ENCODE measurements at places on chromosomes 11 and 22. TPM values are rescaled to one million over a fixed set of nuclear protein-coding genes. Genes with fewer than 3 reads are reported as not detected.

DNA sequence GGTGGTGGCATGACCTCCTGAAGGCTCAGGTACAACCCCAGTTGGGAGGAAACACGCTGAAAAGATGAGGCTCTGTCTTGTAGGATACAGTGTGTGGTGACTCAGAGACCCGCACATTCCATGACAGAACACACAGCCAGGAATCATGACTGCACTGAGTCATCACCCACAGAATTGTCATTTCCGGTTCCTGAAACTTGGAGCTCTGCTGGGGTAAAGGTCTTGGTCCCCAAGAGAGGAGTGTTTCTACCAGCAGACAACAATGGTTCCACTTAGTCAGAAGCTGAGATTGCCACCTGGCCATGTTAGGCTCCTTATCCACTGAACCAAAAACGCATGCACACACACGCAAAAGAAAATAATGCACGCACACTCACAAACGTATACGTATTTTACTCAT, 31.5 kb upstream of the CYB5R3 start:
- no peak for DNase-seq

GRCh38 chr11:21321530-21321929, 652.1 kb downstream of the NELL1 start:
- no peak for DNase-seq

DNA sequence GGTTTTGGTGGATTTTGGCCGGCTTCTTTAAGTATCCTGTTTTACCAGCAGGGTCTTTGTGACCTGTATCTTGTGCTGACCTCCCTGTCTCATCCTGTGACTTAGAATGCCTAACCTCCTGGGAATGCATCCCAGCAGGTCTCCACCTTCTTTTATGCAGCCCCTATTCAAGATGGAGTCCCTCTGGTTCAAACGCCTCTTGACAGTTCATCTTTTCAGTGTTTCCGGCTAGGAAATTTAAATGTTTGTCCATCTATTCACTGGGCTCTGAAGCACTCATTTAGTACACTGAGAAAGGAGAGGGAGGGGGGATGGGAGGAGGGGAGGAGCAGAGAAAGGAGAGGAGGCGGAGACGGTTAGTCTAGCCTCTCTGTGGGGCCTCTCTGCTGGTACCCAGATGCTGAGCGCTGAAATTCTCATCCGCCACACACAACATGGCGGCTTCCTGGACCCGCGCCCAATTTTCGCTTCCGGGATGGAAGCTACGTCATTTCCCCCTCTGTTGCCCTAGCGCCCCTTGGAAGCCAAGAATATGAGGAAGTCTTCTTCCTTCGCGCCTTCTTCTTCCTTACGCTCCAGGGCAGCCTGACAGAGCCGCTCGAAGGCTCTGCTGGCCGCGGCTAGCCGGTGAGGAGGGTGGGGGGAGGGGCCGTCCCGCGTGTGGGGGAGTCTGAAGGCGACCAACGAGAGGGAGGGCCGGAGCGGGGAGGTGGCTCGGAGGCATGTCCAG, 69.0 kb upstream of the SYT13 start:
- DNase-seq, result peak; percentile 85

DNA sequence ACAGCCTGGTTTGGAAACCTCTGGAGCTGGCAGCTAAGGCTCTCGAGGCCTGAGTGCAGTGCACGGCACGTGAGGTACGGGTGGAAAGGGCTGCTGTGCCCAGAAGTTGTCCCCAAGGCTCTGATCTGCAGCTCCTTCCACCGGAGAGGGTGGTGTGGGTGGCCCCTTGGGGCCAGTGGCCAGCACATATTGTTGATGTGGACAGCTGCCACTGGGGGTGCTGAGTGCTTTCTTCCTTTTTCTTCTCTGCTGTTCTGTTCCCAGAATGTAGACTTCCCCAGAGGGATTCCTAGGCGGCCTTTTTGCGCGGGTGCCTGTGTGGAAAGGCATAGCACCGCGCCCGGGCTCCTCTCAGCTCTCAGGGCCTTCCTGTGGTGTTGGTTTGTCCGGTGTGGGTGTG, 1476.5 kb downstream of the TBC1D22A start:
- DNase-seq, result no peak

- no peak for DNase-seq
Measured at GRCh38 chr11:64925536-64926436, 1.3 kb downstream of the PPP2R5B start.

- peak; percentile 42 for DNase-seq
Measured at GRCh38 chr22:28911777-28912669, 28.7 kb downstream of the ZNRF3 start.

- no peak for DNase-seq
Measured at GRCh38 chr11:5605849-5606248, 9.4 kb downstream of the TRIM6 start.

- no peak for DNase-seq
Measured at GRCh38 chr22:48926136-48926535, 901.5 kb downstream of the BRD1 start.

DNA sequence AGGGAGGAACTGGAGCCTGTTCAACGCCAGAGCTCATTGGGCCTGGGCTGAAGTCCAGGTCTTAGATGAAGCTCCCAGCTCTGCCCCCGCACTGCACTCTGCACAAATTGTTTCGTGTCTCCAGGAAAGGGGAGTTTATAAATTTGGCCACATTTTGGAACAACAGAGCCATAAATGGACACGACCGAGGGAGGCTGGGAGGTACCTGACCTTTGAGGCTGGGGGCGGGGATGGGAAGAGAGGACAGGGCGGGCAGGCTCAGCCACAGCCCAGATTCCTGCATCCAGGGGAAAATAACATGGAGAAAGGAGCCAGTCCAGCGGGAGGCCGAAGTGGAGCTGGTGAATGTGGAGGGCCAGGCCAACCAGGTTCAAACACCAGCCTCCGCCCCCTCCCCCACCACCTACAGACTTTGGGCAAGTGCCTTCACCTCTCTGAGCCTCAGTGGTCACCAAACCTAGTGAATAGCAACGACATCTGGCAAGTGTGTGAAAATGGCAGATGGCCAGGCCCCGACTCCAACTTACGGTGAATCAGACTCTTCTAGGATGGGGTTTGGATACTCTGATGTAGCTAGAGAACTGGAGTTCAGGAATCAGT, 36.8 kb upstream of the SMTN start:
- DNase-seq, result no peak

GRCh38 chr11:22539821-22540256, 85.8 kb downstream of the FANCF start:
- DNase-seq, result no peak

- DNase-seq, result no peak
Measured at GRCh38 chr22:19853058-19853878, 1.4 kb downstream of the GNB1L start.

- no peak for DNase-seq
Measured at GRCh38 chr22:50360578-50360977, 17.5 kb downstream of the PPP6R2 start.

- no peak for DNase-seq
Measured at GRCh38 chr11:19660076-19660475, 52.6 kb upstream of the NAV2 start.

DNA sequence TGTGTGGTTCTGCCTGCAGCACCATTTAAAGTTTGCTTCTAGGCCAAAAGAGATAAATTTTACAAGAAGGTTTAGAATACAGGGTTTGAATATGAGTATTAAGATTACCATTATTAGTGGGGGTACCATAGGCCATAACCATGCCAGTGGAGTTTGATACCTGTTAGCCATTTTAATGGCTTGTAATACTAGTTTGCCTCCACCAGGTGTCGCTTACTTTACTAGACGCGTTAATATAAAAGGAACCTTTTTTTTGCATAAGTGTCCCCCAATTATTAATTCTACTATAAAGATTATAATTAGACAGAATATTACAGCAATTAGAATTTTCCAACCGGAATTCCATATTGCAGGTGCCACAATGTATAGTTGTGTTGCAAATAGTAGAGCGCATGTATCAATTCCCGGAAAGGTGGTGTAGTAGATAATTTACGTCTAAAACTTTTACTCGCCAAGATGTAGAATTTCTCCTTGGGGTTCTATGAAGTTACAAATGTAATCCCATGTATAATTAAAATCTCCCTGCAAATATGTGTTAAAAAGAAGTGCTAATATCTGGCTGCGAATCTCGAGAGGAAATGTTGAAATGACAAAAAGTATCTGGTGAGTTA, 16.1 kb downstream of the MS4A6E start:
- DNase-seq, result no peak

DNA sequence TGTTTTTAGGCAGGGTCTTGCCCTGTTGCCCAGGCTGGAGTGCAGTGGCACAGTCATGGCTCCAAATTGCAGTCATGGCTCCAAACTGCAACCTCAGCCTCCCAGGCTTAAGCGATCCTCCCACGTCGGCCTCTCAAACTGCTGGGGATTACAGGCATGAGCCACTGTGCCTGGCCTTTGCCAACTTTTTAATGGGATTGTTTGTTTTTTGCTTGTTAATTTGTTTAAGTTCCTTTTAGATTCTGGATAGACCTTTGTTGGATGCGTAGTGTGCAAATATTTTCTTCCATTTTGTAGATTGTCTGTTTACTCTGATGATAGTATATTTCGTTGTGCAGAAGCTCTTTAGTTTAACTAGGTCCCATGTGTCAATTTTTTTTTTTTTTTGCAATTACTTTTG, 10.0 kb upstream of the SCGB1D1 start:
- DNase-seq, result no peak

- DNase-seq, result no peak
Measured at GRCh38 chr11:15580056-15580774, 465.5 kb downstream of the INSC start.

DNA sequence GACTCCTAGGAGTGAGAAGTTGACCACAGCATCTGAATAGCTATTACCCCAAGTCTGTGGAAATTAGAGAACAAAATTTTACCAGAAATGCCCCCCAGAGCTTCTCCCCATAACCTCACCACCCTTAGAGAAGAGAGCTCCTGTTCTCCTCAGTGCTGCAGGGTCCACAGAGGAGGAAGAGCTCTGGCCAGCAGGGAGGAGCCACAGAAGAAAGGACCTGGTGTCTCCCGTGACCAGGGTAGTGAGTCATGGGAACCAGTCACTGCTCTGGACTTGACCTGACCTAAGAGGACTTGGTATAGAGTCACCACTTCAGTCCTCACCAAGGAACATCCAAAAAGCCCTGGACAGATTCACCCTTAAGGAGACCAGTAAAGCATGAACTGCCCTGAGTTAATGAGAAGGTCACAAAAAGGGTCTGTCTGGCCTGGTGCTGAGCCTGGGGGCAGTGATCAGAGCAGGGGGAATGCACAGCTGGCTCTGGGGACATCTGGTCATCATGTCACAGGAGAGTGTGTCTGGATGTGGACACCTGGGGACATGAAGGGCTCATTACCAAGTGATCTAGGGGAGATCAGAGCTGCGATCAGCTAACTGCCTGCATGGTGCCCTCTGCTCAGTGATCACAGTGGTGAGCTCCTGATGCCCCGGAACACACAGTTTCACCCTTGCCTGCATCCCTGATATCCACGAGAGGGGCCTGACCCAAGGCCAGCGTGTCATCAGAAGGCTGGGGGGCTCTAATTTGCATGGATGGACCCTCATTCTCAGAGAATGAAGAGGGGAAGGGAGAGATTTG, 103.3 kb upstream of the TOP3B start:
- DNase-seq, result no peak

The DEFB131B gene
- polyA plus RNA-seq, result 1.8 TPM

The HBB gene
- 130 TPM for polyA plus RNA-seq

The TMEM191C gene
- polyA plus RNA-seq, result 1.7 TPM

The TMX2 gene
- 129 TPM for polyA plus RNA-seq

The FGF19 gene
- polyA plus RNA-seq, result 0.97 TPM

The IFT27 gene
- 46.3 TPM for polyA plus RNA-seq

Measured in right renal pelvis (tissue), 4 donors.